Cardiac septum (tissue), 1 donor: ENCODE measurements at places on chromosomes 7 and 10.

DNA sequence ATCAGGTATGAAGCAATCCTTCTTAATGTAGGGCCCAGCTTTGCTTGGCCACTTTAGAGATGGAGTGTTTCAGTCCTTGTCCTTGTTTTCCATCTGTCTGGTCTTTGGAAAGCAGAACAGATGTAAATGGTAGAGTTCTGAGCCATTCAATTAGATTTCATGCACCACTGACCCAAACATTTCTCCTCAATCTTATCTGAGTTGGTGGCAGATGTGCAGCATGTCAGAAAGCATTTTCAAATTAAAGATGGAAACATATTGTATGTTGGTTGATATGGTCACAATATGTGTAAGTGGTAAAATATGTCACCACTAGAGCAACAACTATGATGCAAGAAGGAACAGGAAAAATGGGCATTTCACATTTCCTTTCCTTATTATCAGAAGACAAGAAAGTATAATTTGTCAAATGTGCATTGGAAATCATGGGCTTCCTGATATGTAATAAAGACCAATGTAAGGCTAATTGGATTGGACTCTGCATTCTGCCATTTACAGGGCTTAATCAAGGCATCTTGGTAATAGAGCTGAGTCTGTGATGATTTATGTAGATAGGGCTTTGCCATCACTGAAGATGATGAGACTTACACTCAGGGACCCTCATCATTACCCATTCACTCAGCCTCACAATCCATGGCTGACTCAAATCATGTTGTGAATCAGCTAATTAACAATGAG lies 750.7 kb downstream of the NRG3 start:
- no peak for DNase-seq

- no peak for DNase-seq
Observed at GRCh38 chr7:101903515-101903868, 86.1 kb downstream of the CUX1 start.

- no peak for DNase-seq
Observed at GRCh38 chr7:157488281-157488680, 151.5 kb downstream of the DNAJB6 start.

- DNase-seq: no peak
Observed at GRCh38 chr10:13056456-13057077, 43.4 kb upstream of the OPTN start.

- DNase-seq: no peak
Observed at GRCh38 chr7:8973601-8974000, 540.2 kb downstream of the NXPH1 start.

DNA sequence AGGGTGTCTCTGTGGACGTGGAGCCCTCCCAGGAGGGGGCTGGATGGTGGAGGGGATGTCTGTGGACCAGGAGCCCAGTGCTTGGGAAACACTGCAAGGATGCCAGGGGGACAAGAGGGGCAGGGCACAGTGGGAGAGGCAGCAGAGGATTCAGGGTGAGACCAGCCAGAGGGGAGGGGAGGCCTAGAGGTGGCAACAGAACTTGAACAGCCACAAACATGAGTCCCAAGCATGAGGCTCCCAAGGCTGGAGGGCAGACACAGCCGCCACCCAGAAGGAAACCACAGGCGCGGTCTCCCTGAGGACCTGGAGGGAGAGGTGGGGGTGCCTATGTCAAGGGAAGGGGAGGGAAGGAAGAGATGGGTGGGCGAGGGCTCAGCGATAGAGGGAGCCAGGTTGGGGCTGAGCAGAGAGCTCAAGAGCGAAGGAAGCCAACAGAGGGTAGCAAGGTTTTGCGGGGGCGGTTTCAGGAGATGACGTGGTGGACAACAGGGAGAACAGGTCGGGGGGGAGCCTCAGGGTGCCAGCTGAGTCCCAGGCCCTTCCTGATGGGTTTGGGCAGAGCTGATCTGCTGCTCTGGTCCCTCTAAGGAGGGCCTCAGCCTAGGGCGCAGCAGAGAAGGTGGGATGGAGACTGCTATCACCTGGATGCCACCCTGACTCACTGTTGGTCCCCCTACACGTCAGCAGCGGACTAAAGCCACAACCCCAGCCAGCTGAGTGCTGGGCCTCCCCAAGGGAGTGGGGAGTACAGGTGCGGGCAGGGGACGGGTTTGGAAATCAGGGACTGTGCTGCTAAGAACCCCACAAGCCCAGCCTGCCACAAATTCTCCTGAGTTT lies 6.7 kb upstream of the PILRA start:
- peak; percentile 35 for DNase-seq

DNA sequence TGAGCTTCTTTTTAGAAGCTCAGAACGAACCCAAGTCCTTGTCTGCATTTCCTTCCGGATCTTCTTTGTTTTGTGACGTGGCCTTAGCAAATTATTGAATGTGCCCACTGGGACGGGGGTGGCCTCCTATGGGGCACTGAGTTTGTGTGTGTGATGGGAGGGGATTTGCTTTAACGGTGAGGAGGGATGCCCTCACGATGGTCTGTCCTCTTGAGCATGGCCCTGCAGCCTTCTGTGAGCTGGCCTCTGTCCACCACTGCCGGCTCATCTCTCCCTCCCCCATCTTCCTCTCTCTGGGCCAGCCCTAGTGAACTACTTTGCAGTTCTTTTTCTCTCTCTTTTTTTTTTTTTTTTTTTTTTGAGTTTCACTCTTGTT lies 62.9 kb upstream of the MKRN1 start:
- DNase-seq: peak; percentile 74

DNA sequence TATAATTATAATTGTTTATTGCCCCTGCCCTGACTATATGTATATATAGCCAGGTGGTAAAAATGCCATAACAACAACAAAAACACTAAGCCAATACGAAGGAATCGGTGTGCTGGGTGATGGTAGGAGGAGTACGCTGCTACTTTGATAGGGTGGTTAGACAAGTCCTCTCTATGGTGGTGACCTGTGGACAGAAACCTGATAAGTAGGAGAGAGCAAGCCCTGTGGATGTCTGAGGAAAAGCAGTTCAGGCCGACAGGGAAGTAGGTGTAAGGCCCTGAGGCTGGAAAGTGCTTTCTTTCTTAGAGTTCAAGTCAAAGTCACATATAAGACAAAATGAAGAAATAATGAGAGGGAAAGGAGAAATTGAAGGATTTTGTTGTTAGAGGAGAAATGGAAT lies 823.8 kb upstream of the CELF2 start:
- DNase-seq: no peak

GRCh38 chr10:114163062-114163461 lies 10.9 kb downstream of the CCDC186 start:
- DNase-seq: no peak

DNA sequence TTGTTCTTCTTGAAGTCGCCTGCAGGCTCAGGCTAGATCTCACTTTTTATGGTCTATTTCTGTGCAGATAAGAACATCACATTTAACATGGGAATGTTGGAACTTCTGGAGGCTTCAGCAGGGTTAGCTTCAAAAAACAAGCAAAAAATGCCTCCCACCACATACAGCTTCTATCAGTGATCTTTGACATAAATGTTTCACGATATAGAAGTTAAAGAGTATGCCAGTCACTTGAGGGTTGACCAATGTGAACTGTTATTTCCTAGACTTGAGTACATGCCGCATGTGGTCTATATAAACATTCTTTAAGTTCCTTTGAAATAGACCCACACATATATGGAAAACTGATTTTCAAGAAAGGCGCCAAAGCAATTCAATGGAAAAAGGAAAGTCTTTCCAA lies 219.2 kb upstream of the KLF14 start:
- DNase-seq: no peak

DNA sequence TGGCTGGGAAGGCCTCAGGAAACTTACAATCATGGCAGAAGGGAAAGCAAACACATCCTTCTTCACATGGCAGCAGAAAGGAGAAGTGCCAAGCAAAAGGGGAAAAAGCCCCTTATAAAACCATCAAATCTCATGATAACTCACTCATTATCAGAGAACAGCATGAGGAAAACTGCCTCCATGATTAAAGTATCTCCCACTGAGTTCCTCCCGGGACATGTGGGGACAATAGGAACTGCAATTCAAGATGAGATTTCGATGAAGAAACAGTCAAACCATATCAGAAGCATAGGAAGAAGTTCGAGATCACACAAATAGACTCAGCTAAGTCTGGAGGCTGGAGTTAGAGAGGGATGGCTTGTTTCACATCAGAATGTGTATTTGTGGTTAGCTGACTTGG lies 869.4 kb upstream of the PHF14 start:
- DNase-seq: no peak

DNA sequence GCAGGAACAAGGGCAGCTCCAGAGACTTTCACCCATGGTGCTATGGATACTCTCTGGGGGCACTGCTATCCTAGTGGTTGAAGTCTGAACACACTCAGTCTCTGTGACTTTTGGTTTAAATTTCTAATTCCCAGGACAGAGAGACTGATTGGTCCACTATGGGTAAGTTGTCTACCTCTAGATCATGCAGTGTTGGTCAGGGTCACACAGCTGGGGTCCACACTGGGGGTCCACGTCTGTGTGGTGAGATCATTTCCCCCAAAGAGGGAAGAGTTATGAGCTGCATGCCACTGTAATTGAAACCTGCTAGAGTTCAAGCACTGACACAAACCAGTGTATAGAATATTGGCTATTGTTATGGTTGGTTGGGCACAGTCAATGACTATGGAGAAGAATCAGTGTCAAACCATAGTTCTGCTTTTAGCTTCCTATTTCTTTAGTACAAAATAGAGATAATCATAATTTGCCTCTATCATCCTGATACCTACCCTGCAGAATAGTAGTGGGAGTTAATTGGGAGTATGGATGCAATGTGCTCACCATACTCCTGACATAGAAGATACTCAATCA lies 101.6 kb downstream of the PRTFDC1 start:
- DNase-seq: no peak

- no peak for DNase-seq
Observed at GRCh38 chr7:44226396-44226753, 25.6 kb downstream of the YKT6 start.

- peak; percentile 66 for DNase-seq
Observed at GRCh38 chr10:75250934-75251333, 15.2 kb upstream of the COMTD1 start.

DNA sequence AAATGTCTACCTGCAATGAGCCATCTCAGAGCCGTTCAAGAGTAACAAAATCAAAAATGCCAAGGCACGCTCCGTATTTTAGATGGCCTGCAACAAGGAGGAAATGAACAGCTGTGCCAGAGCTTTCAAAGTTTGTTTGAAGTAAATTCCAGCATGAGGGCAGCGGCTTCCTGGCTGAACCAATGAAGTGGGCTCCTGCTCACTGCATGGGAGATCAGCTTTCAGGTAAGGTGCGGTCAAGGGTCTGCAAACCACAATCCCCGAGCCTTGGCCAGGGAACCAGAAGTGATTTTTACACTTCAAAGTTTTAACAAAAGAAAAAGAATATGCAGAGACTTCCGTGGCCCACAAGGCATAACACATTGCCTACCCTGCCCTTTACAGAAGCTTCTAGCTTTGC lies 120.6 kb downstream of the DIP2C start:
- DNase-seq: peak; percentile 50

GRCh38 chr7:23158546-23158945 lies 23.3 kb upstream of the NUP42 start:
- no peak for DNase-seq

DNA sequence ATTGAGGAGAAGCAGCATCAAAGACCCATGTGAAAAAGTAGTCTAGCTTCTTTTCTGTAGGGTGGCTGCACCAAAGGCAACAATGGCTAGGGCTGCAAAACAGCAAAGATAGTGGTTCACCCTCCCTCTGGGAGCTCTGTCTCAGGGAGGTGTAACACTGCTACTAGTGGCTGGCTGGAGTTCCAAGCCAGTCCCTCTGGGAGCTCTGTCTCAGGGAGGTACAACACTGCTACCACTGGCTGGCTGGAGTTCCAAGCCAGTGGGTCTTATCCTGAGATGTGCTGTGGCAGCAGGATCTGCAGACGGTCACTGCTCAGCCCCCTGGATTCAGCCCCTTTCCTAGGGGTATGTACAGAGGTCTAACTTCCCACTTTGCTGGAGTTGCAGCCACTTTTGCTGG lies 37.9 kb upstream of the TMEM140 start:
- no peak for DNase-seq

DNA sequence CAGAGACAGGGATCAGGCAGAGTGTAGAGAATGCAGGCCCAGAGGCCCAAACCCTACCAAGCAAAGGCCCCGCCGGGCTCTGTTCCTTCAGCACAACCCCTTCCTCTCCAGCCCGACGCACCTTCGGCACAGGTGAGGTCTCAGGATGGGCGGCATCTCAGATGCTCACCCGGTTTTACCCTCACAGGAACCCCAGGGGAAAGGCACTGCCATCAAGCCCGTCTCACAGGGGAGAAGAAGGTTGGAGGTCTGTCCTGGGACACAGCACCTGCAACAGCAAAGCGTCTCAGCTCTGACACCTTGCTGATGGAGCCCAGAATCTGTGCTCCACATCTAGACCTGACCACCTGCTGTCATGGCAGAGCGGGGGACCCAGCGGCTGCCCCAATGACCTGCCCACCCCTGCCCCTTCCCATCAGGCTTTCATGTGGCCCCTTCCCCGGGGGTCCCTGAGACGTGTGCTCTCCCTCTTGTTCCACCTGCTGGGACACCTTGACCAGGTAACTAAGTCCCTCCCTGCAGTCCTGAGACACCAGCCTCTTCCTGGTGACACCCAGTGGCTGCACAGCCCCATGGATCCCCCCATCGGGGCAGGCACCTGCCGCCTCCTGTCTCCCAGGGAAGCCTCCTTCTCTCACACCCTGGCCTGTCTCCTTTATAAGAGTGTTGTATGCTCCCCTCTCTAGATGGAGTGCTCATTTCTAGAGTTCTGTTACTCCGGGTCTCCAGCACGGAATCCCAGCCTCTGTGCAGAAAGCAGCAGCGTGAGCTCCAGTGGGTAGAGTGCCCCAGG lies 315.6 kb downstream of the DNAJB6 start:
- no peak for DNase-seq

DNA sequence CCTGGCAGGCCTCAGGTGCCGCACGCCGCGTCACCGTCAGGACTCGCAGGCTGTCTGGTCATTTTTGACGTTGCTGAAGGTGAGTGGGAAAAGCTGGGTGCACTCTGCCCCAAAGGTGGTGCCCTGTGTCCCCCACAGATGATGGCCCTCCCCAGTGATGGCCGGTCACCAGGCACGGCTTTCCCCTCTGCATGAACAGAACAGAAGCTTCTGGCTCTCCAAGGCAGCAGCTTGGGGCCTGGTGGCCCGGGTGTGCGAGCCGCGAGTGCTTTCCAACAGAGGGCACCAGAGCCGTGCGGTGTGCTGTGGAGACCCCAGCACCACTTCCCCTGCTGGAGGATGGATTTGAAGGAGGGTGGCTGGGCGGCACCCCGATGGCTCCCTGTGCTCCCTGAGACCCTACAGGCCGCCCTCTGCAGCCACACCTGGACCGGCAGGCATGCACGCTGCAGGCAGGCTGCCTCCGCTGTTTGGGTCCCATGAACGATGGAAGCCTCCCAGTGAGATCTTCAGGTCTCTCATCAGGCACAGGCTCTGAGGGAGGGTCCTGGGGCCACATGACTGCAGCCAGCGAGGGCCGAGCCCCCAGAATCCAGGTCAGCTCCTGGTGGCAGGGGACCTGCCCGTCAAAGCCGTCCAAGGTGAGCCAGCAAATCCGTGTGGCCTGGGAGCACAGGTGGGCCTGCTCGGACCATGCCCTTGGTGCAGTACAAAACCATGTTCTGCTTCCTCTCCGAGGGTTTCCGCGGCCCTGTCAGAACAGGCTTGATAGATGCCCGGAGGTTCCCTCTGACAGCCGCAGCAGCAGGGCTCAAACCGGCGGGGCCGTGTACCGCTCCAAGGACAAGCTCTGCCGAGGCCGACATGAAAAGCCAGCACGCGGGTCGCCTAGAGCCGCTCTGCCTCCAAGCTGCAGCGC lies 195.4 kb downstream of the EBF3 start:
- DNase-seq: peak; percentile 74

GRCh38 chr7:136389933-136390332 lies 412.8 kb upstream of the MTPN start:
- no peak for DNase-seq

GRCh38 chr7:124784879-124785818 lies 19.6 kb upstream of the GPR37 start:
- DNase-seq: no peak
